ENCODE measurements at places on chromosomes 6 and 20.

DNA sequence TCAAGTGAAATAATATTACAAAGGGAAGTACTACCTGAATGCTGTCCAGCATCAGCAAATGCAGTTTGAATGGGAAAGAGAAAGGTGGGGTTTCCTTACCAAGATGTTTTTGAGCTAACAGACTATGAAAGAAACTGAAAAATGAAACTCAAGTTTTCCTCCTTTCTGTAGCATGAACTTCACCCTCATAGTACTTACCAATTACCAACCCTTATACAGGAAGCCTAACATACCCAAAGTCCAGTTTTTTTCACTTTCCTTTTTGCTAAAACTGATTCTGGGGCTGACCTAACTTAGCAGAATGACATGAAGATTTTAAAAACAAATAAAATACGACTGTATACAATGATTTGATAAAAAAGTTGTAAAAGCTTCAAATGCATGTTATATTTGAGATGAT lies 5.2 kb downstream of the ZNFX1 start:
- DNase-seq: no peak

GRCh38 chr6:43144879-43145278 lies 26.2 kb upstream of the SRF start:
- DNase-seq: no peak

- no peak for DNase-seq
Observed at GRCh38 chr20:31667315-31668285, 29.9 kb downstream of the COX4I2 start.

GRCh38 chr6:144478483-144478882 lies 193.3 kb downstream of the UTRN start:
- no peak for DNase-seq

GRCh38 chr6:61210549-61210948 lies 1075.5 kb downstream of the KHDRBS2 start:
- no peak for DNase-seq

- no peak for DNase-seq
Observed at GRCh38 chr6:22334778-22335177, 37.9 kb upstream of the PRL start.

Data from stimulated activated CD8-positive, alpha-beta memory T cell treated with anti-CD3 and anti-CD28 coated beads, Interleukin-4, amount 100 ng/mL, for 1 hour (primary cell).